T-helper 1 cell (primary cell): ENCODE measurements at places on chromosomes 3 and 15.

- DNase-seq: no peak
These were observed 99.1 kb downstream of the UBE2E2 start for GRCh38 chr3:23302271-23302670.

- DNase-seq: no peak
These were observed 18.4 kb downstream of the PLA1A start for GRCh38 chr3:119616056-119616455.

- no peak for DNase-seq
These were observed 124.4 kb downstream of the DIPK2A start for GRCh38 chr3:144096016-144096415.

GRCh38 chr3:1068985-1069384 is 23.8 kb upstream of the CNTN6 start:
- DNase-seq: no peak

DNA sequence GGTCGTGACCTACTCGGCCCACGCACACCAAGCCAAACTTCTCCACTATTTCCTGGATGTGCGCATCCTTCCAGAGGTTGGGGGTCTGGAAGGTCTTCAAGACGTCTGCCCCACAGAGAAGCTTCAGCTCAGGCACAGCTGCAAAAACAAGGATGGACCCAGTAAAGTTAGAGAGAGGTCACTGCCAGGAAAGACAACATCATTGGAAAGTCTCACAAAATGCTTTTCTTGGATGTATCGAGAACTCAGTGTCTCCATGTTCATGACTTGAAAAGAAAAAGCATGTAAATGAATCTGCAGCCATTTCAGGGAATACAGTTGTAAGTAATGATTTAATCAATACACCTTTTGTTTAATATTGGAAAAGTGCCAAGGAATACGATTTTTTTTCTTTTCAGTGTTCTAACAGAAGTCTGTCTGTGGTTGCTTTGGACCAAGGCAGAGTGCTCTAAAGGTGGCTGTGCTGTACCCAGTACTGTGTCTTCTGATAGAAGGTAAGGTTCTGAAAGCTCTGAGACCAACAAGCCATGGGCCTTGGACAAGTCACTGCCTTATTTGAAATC is 21.8 kb upstream of the RBP1 start:
- DNase-seq: no peak

DNA sequence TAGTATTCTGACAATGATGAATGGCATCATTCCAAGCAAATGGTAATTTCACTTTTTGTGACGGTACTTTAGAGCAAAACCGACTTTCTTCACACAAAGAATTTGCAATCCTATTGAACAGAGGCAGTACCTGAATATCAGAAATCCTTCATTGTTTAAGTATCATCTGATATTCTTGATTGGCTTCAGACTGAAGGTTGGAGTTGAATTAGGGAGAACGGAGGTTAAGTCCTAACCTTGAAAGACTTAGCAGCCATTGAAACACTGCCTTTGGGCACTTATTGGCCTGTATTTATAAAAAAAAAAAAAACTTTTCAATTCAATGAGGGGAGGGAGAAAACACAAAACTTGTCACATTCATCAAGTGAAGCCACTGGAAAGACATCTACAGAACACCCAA is 89.0 kb downstream of the MECOM start:
- no peak for DNase-seq

- DNase-seq: no peak
These were observed 31.1 kb upstream of the PPIB start for GRCh38 chr15:64193971-64194370.

DNA sequence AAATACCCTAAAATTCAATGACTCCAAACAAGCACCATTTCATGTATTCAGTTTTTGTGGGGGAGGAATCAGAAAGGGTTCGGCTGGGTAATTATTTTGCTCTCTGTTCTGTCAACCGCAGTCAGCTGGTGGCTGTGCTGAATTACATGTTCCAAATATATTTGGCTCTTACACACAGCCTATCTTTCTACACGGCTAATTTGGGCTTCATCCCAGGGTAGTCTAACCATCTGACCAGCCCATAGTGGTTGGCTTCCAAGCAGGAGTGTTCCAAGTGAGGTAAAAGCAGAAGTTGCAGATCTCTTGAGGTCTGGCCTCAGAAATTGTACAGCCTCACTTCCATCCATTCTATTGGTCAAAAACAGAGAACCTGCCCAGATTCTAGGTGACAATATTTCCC is 760.8 kb upstream of the SEMA6D start:
- no peak for DNase-seq

GRCh38 chr15:99707473-99708270 is 25.6 kb downstream of the LYSMD4 start:
- DNase-seq: no peak

- no peak for DNase-seq
These were observed 100.6 kb upstream of the BCL6 start for GRCh38 chr3:187845826-187846225.

DNA sequence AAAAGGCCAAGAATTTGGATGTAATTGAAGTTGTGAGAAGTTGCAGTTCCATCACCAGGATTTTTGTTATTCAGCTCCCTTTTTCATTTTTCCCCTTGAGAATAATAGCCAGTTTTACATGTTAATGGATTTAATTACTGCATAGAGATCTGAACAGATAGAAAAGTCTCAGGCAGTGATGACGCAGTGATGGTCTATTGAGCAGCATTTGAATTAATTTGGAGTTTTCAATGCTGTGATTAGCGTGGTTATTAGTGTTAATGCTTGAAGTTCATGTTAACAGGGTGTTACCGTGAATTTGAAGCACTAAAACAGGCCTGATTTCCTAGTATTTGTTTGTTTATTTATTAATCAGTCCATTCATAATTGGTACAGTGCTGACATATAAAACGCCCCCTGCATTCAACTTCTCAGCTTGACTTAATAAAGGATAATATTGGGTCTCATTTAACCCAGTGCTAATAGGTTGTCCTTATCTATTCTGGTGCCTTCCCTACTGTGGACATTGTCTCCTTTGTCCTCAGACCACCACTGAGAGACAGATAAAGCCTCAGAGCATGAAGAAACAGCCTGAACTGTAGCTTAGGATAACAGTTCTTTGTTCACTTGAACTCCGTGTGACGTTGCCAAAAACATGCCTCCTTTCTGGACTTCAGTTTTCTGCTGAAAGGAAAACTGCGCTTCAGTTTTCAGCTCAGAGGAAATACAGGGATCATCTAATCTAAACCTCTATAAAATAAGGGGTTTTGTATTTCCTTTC is 82.4 kb downstream of the RTP4 start:
- no peak for DNase-seq

GRCh38 chr3:192812743-192813383 is 85.5 kb upstream of the FGF12 start:
- no peak for DNase-seq

DNA sequence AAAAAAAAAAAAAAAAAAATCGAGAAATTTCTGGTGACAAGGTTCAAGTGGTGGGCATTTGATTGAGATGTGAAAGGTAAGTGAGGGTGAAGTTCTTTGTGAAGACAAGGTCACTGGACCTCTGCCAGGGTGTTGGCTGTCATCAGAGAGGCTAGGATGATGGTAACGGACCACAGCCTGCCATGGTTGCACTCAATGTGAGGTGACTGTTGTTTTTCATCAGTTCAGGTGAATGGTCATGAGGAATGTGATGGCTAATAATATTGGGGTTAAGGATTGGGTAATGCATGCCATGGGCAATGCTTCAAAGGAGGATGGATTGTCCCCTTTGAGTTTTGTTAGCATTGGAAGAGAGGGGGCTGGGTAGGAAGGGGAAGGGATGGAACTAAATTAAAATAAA is 4.3 kb upstream of the ALPK3 start:
- DNase-seq: no peak

GRCh38 chr3:168156479-168156878 is 60.8 kb upstream of the GOLIM4 start:
- no peak for DNase-seq
